ENCODE measurements at places on chromosomes 13 and 19. TPM values are rescaled to one million over a fixed set of nuclear protein-coding genes. Genes with fewer than 3 reads are reported as not detected.

The NLRP9 gene
- total RNA-seq = not detected

The OR7D2 gene
- not detected for total RNA-seq

The MUC16 gene
- 0.06 TPM for total RNA-seq

The CEACAM1 gene
- total RNA-seq = 1.8 TPM

The ZNF823 gene
- total RNA-seq = 3.3 TPM
